ENCODE measurements at places on chromosomes 6 and 20. TPM values are rescaled to one million over a fixed set of nuclear protein-coding genes. Genes with fewer than 3 reads are reported as not detected.

Gene MAP7
- total RNA-seq, result 0.29 TPM

DNA sequence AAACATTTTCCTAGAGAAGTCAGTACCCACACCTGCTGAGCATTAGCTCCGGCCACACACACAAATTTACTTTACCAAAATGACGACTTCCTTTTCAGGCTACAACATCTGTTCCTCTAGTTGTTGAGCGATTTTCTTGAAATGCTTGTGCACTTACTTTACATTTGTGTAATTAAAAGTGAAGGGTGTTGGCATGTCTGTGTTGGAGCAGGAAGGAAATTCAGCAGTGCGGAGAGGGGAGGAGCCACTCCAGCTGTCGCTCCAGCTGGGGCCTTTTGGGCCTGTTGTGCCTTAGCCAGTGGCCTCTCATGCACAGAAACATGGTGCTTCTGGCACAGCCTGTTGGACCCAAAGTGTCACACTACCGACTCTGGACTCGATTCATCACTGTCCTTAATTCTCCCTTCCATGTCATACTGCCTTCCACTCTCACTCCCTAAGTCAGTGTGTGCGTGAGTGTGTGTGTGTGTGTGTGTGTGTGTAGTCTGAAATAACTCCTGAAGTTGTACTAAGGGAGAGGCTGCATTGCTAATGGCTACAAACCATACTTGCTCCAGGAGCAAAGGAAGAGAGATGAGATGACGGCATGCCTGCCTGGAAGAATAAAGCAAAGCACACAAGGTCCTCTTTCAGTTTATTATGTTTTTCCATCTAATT is 191.8 kb upstream of the ARG1 start:
- DNase-seq, result no peak
- no peaks in the 10 kb centered on the region for H3K36me3 ChIP-seq
- no peaks in the 10 kb centered on the region for H3K27me3 ChIP-seq
- H3K27ac ChIP-seq, result no peak overlapping the region

DNA sequence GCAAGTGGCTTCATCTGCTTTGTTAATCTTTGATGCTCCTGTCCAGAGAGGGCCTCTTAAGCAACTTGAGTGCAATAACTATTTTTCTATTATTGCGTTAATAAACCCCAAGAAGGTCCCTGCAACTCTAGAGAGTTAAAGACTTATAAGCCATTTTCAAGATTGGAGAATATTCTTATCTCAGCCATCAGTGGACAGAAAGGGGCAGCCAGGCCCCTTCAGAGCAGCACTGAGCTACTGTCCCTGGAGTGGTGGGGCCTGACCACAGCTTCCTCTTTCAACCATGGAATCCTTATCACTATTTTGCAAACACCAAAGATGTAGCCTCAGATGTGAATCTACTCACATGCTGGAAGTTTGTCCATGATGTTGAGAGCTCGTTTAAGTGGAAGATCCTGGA is 2.8 kb upstream of the MAS1L start:
- H3K27ac ChIP-seq, result no peak overlapping the region
- H3K27me3 ChIP-seq, result peaks cover 15% of the 10 kb centered on the region
- no peak overlapping the region for H3K4me3 ChIP-seq

GRCh38 chr6:138989098-138989983 is 1.3 kb upstream of the REPS1 start:
- H3K27ac ChIP-seq, result no peak overlapping the region
- no peaks in the 10 kb centered on the region for H3K36me3 ChIP-seq
- peaks cover 20% of the 10 kb centered on the region for H3K4me1 ChIP-seq
- DNase-seq, result no peak

Gene SCAND1
- total RNA-seq, result 63.9 TPM

DNA sequence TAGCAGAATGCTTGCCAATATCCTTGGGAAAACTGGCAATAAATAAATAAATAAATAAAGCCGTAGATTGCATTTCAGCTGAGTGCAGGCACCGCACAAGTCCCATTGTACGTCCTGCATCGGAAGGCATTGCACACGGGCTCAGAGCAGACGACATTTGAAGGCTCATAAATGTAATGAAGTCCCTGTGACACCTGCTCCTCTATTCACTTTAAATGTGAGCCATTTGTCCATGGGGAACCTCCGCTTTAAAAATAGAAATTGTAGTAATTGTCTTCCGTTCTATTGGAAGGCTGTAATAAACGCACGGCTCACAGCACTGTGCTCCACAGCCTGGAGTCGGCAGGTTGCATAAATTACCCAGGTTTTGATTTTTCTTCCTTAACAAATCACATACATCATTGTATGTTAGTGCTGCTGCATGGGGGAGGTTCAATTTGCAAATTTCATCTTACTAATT is 32.6 kb downstream of the MYT1 start:
- no peak for DNase-seq
- peaks cover 18% of the 10 kb centered on the region for H3K27me3 ChIP-seq
- no peaks in the 10 kb centered on the region for H3K36me3 ChIP-seq
- H3K27ac ChIP-seq, result no peak overlapping the region

Gene ENPP4
- total RNA-seq, result 7.1 TPM

GRCh38 chr6:109772883-109773431 is 81.9 kb downstream of the FIG4 start:
- peaks cover 7% of the 10 kb centered on the region for H3K4me1 ChIP-seq
- H3K4me3 ChIP-seq, result no peak overlapping the region
- no peak for DNase-seq
- no peaks in the 10 kb centered on the region for H3K27me3 ChIP-seq
- peaks cover 7% of the 10 kb centered on the region for H3K36me3 ChIP-seq

Gene SLC22A1
- 1.6 TPM for total RNA-seq

Gene DSE
- total RNA-seq, result 5.7 TPM

Data from activated CD8-positive, alpha-beta memory T cell treated with anti-CD3 and anti-CD28 coated beads, Interleukin-2, amount 10 ng/mL, durations not matched to agents 7 days and 5 days (primary cell).